ENCODE measurements at places on chromosomes 13 and 19.

DNA sequence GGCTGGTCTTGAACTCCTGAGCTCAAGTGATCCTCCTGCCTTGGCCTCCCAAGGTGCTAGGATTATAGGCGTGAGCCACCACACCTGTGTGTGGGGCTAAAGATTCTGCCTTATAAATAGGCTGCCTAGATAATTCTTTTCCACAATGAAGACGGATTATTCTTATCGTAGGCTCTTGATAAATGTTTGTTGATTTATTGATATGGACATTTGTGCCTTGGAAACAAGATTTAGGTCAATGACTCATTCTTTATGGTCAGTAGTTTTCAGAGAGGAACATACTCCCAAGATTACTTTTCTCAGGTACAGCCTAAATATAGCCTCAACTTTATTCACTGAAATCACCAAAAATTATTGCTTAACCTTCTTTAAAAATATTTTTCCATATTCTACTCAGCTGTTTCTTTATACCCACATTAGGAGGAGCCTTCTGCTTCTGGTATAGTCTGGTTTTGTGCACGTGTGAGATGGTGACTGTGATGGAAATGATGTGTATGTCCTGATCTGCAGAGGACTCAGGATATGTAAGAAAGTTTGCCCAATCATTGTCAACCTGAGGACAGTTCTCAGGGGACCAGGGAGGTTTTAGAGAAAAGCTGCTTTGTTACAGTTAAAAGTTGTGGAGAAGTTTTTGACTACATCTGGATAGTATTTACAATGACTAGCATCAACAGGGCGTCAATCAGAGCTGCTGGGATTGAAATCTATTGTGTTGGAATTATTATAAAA, 208.9 kb downstream of the DNAJC15 start:
- no peak for DNase-seq

DNA sequence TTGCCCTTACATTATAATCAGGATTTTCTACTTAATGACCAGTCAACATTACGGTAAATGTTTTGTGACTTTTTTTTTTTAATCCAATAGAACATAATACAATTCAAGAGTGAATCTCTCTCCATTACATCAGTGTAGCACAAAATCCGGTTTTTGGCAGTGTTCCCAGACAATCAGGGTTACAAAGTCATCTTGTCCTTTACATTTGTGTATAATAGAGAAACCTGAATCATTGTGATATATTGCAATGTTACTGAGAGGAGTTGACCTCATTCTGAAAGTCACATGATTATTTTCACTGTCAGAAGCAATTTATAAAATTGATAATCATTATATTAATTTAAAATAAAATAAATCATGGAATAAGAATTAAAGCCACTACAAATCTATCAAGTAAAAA, 1346.0 kb upstream of the SPRY2 start:
- DNase-seq = no peak

GRCh38 chr19:41545547-41545946, 30.4 kb upstream of the CEACAM21 start:
- DNase-seq = no peak

DNA sequence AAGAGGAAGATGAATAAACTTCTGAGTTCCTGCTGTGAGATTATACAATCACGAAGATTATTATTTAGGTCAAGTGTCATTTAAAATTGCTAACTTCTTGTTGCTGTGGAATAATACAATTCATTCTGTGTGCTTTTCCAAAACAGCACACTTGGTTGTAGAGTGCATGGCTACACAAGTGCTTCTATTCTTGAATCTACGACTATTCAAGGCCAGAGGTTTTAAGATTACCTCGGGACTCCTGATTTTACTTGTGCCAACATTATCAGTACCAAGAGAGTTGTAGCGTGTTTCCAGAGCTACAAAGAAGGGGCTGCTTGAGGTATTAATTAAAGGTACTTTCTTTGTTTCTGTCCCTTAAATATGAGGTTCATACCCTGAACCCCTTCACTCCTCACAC, 234.0 kb upstream of the PCDH9 start:
- DNase-seq = no peak

- no peak for DNase-seq
These were observed 27.3 kb downstream of the IGFL1 start for GRCh38 chr19:46256855-46257254.

- no peak for DNase-seq
These were observed 823.5 kb downstream of the GPC5 start for GRCh38 chr13:92221916-92222315.

GRCh38 chr13:46520166-46520565, 32.8 kb upstream of the LRCH1 start:
- DNase-seq = no peak

DNA sequence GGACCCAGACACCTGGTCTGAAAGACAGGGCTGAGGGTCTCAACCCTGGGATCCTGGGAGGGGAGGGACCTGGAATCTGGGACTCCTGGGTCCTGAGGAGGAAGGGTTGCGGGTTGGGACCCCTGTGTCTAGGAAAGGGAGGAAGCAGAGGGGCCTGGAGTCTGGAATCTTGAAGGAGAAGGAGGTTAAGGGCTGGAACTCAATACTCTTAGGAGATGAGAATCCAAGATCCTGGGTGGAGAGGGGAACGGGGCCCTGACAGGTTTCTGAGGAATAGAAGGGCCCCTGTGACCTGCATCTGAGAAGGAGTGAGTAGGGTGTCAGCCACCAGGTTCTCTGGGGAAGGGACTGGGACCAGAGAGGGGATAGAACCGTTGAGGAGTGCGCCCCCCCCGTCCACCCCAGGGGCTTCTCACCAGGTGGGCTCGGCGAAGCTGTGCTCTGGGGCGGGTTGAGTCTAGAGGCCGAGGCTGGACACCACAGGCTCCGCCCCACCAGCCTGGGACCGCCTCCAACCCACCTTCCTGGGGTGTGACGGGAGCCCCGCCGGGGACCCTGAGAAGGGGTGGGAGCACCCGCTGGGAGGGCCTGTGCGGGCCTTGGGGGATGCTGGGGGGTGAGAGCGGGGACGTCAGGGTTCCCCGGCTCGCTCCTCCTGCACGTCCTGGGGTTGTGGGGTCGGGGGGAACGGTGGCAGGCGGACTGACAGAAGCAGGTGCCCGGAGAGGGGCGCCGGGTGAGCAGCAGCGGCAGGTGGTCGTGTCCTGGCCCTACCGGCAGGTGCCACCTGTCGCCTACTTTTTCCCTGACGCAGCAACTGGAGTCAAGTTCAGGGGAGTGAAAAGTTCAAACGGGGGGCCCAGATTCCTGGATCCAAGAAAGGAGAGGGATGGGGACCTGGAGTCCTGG, at the start of gene MAMSTR:
MAMSTR (minus strand) TSS at position 463 of the 909 bp plus-strand sequence. CDS start 694 bp downstream, outside the sequence.
- DNase-seq = no peak

GRCh38 chr19:10274589-10274988, 3.7 kb downstream of the ICAM1 start:
- no peak for DNase-seq

- no peak for DNase-seq
These were observed 16.0 kb downstream of the KCTD15 start for GRCh38 chr19:33812388-33813330.

GRCh38 chr19:35249848-35250711, 1.3 kb downstream of the LSR start:
- DNase-seq = no peak

- no peak for DNase-seq
These were observed 1.3 kb upstream of the C3 start for GRCh38 chr19:6721773-6722172.

DNA sequence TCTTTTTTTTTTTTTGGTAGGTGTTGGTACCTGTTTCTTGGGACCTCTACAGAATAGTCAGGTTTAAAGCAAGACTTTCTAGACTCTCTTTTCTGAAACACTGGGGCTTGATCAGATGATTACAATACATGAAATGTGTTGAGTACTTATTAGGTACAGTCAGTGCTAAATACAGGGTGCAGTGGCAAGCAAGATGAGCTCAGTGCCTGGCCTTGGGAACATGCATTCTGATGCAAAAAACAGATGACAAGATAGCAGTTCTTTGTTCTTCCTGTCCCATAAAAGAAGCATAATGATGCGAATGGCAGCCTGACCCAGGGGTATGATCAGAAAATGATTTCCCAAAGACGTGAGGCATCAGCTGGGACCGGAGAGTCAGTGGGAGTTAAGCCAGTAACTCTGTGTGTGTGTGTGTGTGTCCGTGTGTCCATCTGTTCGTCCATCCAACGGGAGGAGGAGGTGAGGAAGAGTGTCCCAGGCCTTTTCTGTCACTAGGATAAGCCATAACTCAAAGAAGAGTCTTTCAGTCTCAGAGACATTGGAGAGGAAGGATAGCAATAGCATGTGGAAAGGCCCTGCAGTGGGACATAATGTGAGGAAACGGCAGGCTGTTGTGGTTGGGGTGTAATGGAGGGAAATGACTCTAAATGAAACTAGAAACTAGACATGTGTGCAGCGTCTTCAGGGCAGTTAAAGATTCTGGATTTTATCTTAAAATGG, 32.2 kb downstream of the SLAIN1 start:
- DNase-seq = no peak
